ENCODE measurements at places on chromosomes 5 and 9.

- no peak overlapping the region for H3K27ac ChIP-seq
- H3K4me3 ChIP-seq: no peak overlapping the region
- no peak for DNase-seq
- H3K36me3 ChIP-seq: no peaks in the 10 kb centered on the region
These were observed 3.1 kb downstream of the HMCN2 start for GRCh38 chr9:130268521-130269211.

DNA sequence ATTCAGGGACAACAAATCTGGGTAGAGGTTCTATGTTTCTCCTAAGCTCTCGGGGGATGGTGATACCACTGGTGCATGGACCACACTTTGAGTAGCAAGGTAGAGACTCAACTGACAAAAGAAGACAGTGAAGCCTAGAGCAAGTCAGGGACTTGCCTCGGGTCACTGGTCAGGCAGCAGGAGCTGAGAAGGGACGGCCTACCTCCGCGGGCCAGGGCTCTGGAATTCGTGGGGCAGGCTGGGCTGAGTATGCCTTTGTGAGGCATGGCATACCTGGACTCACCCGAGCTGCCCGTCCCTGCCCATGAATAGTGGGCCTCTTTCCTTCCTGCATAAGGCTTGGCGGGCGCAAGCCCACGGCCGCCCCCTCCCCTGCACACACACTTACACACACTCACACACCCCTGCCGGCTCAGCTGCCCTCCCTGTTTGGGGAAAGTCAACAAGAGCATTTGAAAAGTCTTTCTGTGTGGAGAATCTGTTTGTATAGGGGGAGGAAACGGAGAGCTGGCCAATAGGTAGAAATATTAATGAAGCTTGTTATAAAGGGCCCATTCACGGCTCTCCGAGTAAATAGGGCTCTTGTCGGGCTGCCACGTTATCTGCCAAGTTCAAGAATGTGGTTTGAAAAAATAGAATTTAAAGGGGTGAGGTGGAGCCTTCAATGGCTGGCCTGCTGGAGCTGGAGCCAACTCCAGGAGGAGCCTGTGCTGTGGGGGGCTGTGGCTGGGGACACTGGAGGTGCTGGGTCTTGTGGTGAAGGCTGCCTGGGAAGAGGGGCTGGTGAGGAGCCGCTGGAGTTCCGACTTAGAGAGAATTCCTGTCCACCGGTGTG is 19.1 kb upstream of the KIF12 start:
- H3K27me3 ChIP-seq: no peaks in the 10 kb centered on the region
- peaks cover 2% of the 10 kb centered on the region for H3K4me1 ChIP-seq
- no peak for DNase-seq
- no peak overlapping the region for H3K4me3 ChIP-seq
- no peaks in the 10 kb centered on the region for H3K36me3 ChIP-seq

- no peak overlapping the region for H3K27ac ChIP-seq
- H3K4me1 ChIP-seq: peaks cover 5% of the 10 kb centered on the region
- H3K27me3 ChIP-seq: no peaks in the 10 kb centered on the region
- DNase-seq: no peak
- no peaks in the 10 kb centered on the region for H3K36me3 ChIP-seq
These were observed 599 bp downstream of the LYRM7 start for GRCh38 chr5:131171276-131171810.

GRCh38 chr9:116585896-116586295 is 101.2 kb upstream of the TRIM32 start:
- no peak overlapping the region for H3K27ac ChIP-seq
- H3K4me1 ChIP-seq: no peaks in the 10 kb centered on the region
- H3K27me3 ChIP-seq: no peaks in the 10 kb centered on the region

DNA sequence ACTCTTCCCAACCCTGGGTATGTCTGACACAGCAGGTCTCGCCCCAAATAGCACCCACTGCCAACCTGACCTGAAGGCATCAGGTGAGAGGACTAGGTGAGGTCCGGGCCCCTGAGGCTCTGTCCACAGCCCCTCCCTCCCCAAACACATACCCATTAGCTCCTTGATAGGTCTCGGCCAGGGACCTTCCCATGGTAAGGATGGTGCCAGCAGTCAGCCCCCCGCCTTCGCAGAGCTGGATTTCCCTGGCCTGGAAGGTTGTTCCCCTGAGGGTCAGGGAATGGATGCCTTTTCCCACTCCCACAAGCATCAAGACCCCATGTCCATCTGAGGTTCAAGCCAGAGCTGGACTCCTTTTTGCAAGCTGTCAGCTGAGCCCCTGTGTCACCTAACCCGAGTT is 2.7 kb downstream of the ENHO start:
- DNase-seq: no peak
- no peaks in the 10 kb centered on the region for H3K27me3 ChIP-seq
- no peak overlapping the region for H3K27ac ChIP-seq
- H3K36me3 ChIP-seq: no peaks in the 10 kb centered on the region
- no peak overlapping the region for H3K4me3 ChIP-seq

GRCh38 chr5:41610386-41610785 is 100.0 kb upstream of the PLCXD3 start:
- DNase-seq: no peak
- no peaks in the 10 kb centered on the region for H3K4me1 ChIP-seq
- H3K4me3 ChIP-seq: no peak overlapping the region
- H3K27me3 ChIP-seq: no peaks in the 10 kb centered on the region
- H3K27ac ChIP-seq: no peak overlapping the region

- no peak overlapping the region for H3K27ac ChIP-seq
- H3K27me3 ChIP-seq: no peaks in the 10 kb centered on the region
- H3K4me3 ChIP-seq: no peak overlapping the region
- no peak for DNase-seq
- no peaks in the 10 kb centered on the region for H3K36me3 ChIP-seq
These were observed 2.1 kb downstream of the RIGI start for GRCh38 chr9:32523910-32524309.

DNA sequence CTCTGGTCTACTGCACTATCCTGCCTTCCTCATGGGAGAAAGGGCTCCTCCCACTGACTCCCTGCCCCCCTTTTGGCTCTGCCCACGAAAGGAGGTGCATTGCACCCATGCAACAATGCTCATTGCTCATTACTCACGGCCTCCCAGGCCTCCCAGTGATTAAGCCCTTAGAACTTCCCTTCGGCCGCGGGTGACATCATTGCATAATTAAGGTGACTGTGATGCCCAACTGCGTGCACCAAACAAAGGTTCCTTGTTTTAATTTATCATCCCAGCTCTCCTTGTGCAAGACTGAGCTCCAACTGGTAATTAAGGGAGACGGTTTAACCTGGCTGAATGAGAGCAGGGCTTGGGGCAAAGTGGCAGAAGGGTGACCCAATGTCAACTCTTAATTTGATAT is 180.4 kb downstream of the GAS1 start:
- H3K4me1 ChIP-seq: peaks cover 31% of the 10 kb centered on the region
- peak overlapping the region; percentile 7 for H3K27ac ChIP-seq
- DNase-seq: peak; percentile 89
- no peak overlapping the region for H3K4me3 ChIP-seq

- H3K27me3 ChIP-seq: no peaks in the 10 kb centered on the region
- H3K36me3 ChIP-seq: no peaks in the 10 kb centered on the region
These were observed 152.8 kb upstream of the DAP start for GRCh38 chr5:10913841-10914240.

GRCh38 chr5:13946111-13946510 is 1.6 kb upstream of the DNAH5 start:
- DNase-seq: peak; percentile 51
- peaks cover 8% of the 10 kb centered on the region for H3K4me1 ChIP-seq
- no peak overlapping the region for H3K27ac ChIP-seq
- no peak overlapping the region for H3K4me3 ChIP-seq

DNA sequence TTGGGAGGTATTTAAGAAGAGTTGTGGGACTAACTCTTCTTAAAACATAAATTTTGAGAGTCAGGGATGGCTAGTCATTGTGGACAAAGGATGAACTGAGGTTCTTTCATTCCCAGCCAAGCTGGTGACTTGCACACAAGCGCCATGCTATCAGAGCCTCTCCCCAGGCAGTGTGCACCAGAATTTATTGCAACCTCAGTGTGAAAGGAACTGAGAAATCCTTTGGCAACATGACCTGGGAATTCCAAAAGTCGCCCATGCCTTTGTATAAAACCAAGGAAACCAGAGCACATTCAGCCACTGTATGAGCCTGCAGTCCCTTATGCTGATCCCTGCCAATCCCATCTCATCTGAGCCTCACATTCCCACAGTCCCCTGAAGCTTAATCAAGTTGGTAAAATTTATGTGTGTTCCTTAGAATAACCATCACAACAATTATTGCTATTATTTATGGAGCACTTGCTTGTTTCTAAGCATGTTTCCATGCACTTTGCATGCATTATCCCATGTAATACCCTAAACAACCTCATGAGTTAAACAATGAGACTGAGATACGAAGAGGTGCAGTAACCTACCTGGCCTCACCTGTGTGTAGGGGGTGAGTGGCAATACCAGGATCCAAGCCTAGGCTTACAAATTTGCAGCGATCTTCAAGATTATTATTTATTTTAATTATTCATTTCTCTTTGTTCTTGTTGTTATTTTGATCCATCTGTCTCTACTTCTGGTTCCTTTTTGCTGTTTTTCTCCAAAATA is 116.4 kb downstream of the NTRK2 start:
- no peaks in the 10 kb centered on the region for H3K36me3 ChIP-seq
- DNase-seq: no peak

- no peaks in the 10 kb centered on the region for H3K27me3 ChIP-seq
- H3K36me3 ChIP-seq: no peaks in the 10 kb centered on the region
- H3K27ac ChIP-seq: no peak overlapping the region
These were observed 173.3 kb upstream of the CLINT1 start for GRCh38 chr5:158032246-158032645.

DNA sequence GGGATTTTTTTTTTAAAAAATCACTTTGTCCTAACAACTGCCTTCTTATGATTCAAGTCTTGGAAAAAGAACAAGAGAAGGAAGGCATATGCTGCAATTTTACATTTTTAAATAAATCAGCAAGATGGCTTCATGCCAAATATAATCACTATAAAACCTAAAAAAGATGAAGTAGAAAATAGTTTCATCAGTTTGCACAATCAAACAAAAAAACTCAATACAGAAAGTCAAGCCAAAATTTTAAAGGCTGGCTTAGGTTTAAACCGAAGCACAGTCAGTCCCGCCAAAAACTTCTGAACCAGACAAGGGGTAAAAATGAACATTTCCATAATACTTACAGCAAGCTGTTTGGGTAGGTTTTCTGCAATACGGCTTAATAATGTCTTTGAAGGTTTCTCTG is 57.3 kb downstream of the ZFR start:
- no peaks in the 10 kb centered on the region for H3K27me3 ChIP-seq
- no peaks in the 10 kb centered on the region for H3K4me1 ChIP-seq
- H3K4me3 ChIP-seq: no peak overlapping the region
- H3K27ac ChIP-seq: no peak overlapping the region
- H3K36me3 ChIP-seq: peaks cover 19% of the 10 kb centered on the region
- no peak for DNase-seq

- peaks cover 50% of the 10 kb centered on the region for H3K27me3 ChIP-seq
- H3K4me1 ChIP-seq: peaks cover 3% of the 10 kb centered on the region
- H3K36me3 ChIP-seq: no peaks in the 10 kb centered on the region
- no peak for DNase-seq
These were observed 16.2 kb downstream of the LHX6 start for GRCh38 chr9:122212473-122213004.

DNA sequence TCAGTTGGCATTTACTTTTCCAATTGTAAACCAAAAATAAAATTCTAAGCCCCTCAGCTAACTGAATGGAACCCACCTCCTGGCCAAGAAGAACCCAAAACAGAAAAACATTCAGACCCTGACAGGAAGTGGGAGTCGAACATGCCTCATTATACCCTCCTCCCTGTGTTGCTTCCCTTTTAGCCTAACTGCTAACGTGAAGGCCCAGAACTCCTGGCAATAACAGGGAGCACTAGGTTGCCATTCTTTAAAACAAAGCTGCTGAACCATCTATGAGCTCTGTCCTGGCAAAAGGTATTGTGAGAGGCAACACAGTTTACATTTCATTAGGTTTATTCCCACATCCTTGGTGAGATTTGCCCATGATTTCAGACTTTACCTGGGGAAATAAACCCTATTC is 481.4 kb downstream of the CHSY3 start:
- H3K4me1 ChIP-seq: no peaks in the 10 kb centered on the region
- H3K27me3 ChIP-seq: no peaks in the 10 kb centered on the region

- H3K4me1 ChIP-seq: peaks cover 22% of the 10 kb centered on the region
- peaks cover 5% of the 10 kb centered on the region for H3K27me3 ChIP-seq
- H3K36me3 ChIP-seq: no peaks in the 10 kb centered on the region
- no peak for DNase-seq
These were observed 2.5 kb upstream of the NRARP start for GRCh38 chr9:137304383-137305059.

- peaks cover 25% of the 10 kb centered on the region for H3K27me3 ChIP-seq
- DNase-seq: no peak
- H3K4me1 ChIP-seq: no peaks in the 10 kb centered on the region
- H3K36me3 ChIP-seq: no peaks in the 10 kb centered on the region
These were observed 123.3 kb upstream of the TMEM161B start for GRCh38 chr5:88391991-88392390.

GRCh38 chr5:194603-195209 is 3.4 kb downstream of the LRRC14B start:
- H3K4me3 ChIP-seq: no peak overlapping the region
- H3K4me1 ChIP-seq: no peaks in the 10 kb centered on the region
- H3K27me3 ChIP-seq: no peaks in the 10 kb centered on the region
- H3K36me3 ChIP-seq: no peaks in the 10 kb centered on the region
- H3K27ac ChIP-seq: no peak overlapping the region

GRCh38 chr9:110047955-110048402 is 160.0 kb downstream of the C9orf152 start:
- H3K4me3 ChIP-seq: peak overlapping the region; percentile 67
- no peaks in the 10 kb centered on the region for H3K36me3 ChIP-seq
- no peak for DNase-seq
- peaks cover 3% of the 10 kb centered on the region for H3K27me3 ChIP-seq
- H3K27ac ChIP-seq: no peak overlapping the region
- peaks cover 11% of the 10 kb centered on the region for H3K4me1 ChIP-seq

DNA sequence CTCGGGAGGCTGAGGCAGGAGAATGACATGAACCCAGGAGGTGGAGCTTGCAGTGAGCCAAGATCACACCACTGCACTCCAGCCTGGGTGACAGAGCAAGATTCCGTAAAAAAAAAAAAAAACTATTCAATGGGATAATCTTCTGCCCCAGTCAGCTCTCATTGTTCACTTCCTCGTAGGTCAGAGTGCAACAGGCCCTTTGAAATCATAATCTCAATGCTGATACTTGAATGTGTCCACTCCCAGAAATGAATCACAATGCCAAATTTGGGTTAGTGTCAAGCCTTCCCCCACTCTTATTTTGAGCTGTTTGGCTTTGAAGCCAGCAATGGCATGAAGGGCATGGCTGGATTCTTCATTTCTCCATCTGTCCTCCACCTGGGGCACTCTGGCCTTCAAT is 610.3 kb upstream of the KLF4 start:
- H3K36me3 ChIP-seq: no peaks in the 10 kb centered on the region
- H3K27ac ChIP-seq: no peak overlapping the region
- no peaks in the 10 kb centered on the region for H3K4me1 ChIP-seq

GRCh38 chr5:34598177-34598794 is 57.8 kb upstream of the RAI14 start:
- H3K36me3 ChIP-seq: no peaks in the 10 kb centered on the region
- H3K27ac ChIP-seq: no peak overlapping the region
- no peaks in the 10 kb centered on the region for H3K4me1 ChIP-seq

GRCh38 chr9:127495884-127496555 is 44.7 kb downstream of the LRSAM1 start:
- no peaks in the 10 kb centered on the region for H3K4me1 ChIP-seq
- H3K27me3 ChIP-seq: no peaks in the 10 kb centered on the region
- no peak overlapping the region for H3K4me3 ChIP-seq
- no peak for DNase-seq
- H3K36me3 ChIP-seq: peaks cover 45% of the 10 kb centered on the region

All from trophoblast cell (in vitro differentiated cells and primary cell).